ENCODE measurements at places on chromosomes 16 and 17.

DNA sequence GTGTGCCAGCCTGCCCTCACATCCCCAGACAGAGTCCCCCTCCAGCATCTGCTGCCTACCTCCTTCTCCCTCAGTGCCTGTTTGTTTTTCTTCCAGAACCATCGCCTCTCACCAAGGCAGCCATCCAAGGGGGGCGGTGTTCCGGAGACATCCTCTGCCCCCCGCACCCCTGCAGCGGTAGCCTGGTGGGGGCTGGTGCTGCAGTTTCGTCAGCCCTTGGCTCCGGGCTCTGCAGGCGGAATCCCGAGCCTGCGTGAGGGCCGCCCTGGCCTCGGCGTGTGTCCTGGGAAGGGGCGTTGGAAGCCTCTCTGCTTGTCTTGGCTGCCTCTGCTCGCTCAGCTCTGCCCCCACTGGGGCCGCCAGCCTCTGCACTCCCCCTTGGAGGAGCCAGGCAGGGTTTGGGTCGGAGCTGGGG is 126.0 kb upstream of the CIBAR2 start:
- peak; percentile 93 for DNase-seq

DNA sequence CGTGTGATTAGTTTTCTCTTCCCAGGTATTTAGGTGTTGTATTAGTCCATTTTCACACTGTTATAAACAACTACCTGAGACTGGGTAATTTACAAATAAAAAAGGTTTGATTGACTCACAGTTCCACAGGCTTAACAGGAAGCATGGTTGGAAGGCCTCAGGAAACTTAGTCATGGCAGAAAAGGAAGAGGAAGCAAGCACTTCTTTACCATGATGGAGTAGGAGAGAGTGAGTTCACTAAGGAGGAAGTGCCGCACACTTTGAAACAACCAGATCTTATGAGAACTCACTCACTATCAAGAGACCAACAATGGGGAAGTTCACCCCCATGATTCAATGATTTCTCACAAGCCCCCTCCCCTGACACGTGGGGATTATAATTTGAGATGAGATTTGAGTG is 1343.7 kb upstream of the GOT2 start:
- no peak for DNase-seq

- no peak for DNase-seq
Observed at GRCh38 chr17:55587608-55588139, 76.4 kb upstream of the SMIM36 start.

GRCh38 chr17:6755731-6756184 is at the start of gene XAF1:
Gene XAF1 (plus strand): TSS chr17:6756046. CDS start chr17:6756079, 33 bp downstream.
- DNase-seq: peak; percentile 26
